Left colon (tissue), 2 donors: ENCODE measurements at places on chromosomes 1 and 21. TPM values are rescaled to one million over a fixed set of nuclear protein-coding genes. Genes with fewer than 3 reads are reported as not detected.

The CYB561D1 gene
- total RNA-seq: 18.7 TPM

The KAZN gene
- total RNA-seq: 11.4 TPM

The TFF1 gene
- total RNA-seq: 322 TPM

The CLCA4 gene
- 1,175 TPM for total RNA-seq
